Activated CD4-positive, alpha-beta T cell treated with anti-CD3 and anti-CD28 coated beads, Interleukin-2, amount 50 U/mL, for 4 hours (primary cell): ENCODE measurements at places on chromosomes 2 and 18.
A peak's percentile ranks its signal among the peaks of the same experiment; 100 is the strongest.

DNA sequence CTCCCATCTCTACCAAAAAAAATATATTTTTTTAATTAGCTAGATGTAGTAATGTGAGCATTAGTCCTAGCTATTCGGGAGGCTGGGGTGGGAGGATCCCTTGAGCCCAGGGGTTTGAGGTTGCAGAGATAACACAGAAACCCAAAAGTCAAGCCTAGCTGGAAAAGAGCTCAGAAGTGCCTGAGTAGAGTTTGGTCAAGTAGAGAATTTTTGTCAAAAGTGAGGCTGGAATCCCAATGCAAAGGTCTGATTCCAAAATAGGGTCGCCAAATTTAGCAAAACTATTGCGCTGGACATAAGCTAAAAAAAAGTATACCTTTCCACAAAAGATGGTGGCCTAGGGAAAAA is 15.5 kb upstream of the MSH6 start:
- no peak for DNase-seq

- no peak for DNase-seq
Measured at GRCh38 chr2:122706757-122707223, 951.3 kb downstream of the TSN start.

DNA sequence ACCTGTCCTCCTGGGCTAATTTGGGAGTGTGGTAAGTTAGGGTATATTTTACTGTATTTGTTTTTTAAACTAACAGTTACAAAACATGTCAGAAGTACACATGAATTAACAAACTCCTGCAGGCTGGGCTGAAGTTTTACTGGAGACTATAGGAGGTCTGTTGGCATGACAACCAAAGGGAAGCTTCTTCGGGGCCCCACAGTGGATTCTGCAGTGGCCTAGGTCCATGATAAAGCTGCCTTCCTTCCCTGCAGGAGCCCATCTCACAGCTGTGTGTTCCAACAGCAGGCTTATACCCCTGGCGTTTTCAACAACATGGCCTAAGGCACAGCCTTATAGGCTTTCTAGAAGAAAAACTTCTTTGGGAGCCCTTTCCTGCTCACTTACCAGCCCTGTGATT is 128.0 kb upstream of the SETBP1 start:
- DNase-seq: no peak

DNA sequence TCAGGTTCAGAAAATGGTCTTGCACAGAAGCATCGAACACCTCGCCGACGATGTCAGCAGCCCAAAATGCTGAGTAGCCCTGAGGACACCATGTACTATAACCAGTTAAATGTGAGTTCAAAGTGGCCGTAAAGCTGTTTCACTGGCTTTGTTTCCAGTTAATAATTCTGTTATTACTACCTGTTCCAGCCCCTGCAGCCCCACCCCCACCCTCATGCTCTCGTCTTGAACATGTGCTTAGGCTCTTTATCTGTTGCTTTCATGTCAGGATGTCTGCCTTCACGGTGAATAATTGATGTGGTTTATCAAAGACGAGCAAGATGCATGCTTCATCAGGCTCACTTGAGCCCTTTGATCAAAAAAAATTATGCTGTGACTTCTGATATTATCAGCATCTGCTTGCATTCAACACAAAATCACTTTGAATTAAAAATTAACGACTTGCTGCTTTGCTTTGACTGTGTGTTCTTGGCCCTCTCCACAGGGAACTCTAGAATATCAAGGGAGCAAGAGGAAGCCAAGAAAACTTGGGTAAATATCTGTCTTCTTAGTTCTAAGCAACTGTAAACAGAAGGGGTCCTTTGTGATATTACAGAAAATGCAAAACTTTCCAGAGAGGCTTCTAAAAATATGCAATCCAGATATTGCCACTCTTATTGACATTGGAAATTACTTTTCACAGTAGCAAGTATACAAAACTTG is 63.4 kb upstream of the SP5 start:
- DNase-seq: peak; percentile 35

- no peak for DNase-seq
Measured at GRCh38 chr2:229634601-229635370, 79.6 kb downstream of the DNER start.

- no peak for DNase-seq
Measured at GRCh38 chr2:114610677-114611076, 168.2 kb downstream of the DPP10 start.

- no peak for DNase-seq
Measured at GRCh38 chr2:60053791-60054190, 499.7 kb downstream of the BCL11A start.

DNA sequence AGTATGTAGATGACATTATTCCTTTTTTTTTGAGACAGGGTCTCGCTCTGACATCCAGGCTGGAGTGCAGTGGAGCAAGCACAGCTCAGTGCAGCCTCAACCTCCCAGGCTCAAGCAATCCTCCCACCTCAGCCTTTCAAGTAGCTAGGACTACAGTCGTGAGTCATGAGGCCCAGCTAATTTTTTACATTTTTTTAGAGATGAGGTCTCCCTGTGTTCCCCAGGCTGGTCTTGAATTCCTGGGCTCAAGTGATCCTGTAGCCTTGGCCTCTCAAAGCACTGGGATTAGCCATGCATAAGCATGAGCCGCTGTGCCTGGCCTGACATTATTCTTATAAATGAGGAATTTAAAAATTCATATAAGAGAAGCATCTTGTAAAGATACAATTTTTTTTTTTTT is 86.9 kb downstream of the FAM117B start:
- no peak for DNase-seq

GRCh38 chr2:14554849-14555545 is 77.5 kb upstream of the LRATD1 start:
- DNase-seq: no peak

GRCh38 chr18:67876871-67877270 is 360.4 kb upstream of the DSEL start:
- no peak for DNase-seq
